ENCODE measurements at places on chromosomes 3 and 15.

- DNase-seq: no peak
Measured at GRCh38 chr15:41932511-41933289, 38.8 kb upstream of the SPTBN5 start.

DNA sequence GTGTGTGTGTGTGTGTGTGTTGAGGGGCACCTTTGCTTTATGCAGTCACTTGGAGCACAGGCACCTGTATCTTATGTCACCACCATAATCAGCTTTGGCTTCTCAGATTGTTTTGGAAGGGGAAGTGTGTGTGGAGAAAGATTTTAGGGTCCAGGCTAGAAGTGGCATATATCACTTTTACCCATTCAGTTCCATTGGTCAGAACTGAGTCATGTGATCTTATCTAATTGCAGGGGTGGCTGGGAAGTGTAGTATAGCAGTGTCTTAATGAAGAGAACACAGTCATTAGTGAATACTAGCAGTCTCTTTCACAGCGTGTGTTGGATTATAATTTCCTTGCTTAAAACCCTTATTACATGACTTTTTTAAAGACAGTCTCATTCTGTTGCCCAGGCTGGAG, 20.6 kb downstream of the NCK1 start:
- DNase-seq: no peak

- no peak for DNase-seq
Measured at GRCh38 chr3:108098003-108098370, 7.2 kb upstream of the CD47 start.

DNA sequence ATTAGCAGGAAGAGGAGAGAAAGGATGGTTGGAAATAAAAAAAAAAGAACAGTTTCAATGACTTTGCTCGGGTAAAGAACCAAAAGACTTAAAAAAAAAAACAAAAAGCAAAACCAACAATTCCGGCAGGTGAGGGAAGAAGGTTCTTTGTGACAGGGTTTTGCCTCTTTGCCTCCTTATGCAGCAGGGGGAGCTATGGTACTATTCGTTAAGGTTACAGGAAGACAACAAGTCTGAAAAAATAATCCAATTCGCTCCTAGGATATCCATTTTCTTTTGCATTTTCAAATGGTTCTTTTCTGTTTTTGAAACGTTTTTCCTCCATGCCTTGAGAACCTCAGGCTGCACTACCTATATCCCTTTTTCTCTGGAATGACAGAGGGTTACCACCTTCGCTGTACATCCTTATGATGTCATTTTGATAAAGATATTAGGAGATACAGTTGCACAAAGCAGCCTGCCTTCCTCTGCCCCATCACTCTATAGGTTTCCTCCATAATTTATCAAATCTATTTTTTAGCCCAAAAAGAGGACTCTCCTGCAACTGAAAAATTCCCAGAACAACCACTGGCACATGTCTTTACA, 55.0 kb downstream of the CFAP20DC start:
- DNase-seq: no peak

DNA sequence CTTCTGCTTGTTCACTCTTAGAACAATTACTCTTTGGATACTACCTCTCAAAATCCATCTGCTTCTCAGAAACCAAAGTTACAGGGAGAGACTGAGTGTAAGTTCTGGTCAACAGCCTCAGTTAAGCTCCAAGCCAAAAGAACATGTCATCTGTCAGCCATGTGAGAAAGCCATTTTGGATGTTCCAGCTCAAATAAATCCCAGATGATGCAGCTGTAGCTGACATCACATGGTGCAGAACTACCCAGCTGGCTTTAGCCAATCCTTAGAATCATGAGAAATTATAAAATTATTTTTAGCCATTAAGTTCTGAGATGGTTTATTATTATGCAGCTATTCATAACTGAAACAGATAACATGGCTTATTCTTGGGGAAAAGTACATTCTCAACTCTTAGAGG, 696.0 kb downstream of the ZNF385D start:
- DNase-seq: no peak

DNA sequence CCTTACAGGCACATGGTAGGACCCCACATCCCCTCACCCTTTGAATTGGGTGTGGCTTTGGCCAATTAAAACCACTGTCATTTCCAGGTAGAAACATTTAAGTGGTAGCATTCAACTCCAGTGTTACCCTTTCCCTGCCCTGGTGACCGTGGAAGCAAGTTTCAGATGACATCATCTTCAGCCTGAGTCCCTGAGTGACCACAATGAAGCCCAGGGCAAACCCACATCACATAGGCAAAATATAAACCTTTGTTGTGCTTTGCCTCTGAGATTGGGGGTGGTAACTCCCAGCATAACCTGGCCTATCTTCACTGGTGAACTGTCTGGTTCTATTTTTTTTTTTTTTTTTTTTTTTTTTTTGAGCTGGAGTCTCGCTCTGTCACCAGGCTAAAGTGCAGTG, 404.0 kb upstream of the WNT5A start:
- DNase-seq: no peak

DNA sequence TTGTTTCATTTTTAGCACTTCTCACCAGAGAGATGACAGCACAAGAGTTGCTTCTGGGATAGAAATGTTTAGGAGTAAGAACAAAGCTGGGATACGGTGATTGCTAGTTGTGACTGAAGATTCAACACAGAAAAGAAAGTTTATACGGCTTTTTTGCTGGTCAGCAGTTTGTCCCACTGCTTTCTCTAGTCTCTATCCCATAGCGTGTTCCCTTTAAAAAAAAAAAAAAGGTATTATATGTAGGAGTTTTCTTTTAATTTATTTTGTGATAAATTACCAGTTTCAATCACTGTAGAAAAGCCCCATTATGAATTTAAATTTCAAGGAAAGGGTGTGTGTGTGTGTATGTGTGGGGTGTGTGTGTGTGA, 48.0 kb downstream of the PGPEP1L start:
- no peak for DNase-seq

- no peak for DNase-seq
Measured at GRCh38 chr3:128484404-128485281, 8.4 kb downstream of the GATA2 start.

GRCh38 chr3:12946251-12946648, 104.9 kb upstream of the RPL32 start:
- no peak for DNase-seq

GRCh38 chr3:138781012-138781470, 53.7 kb downstream of the PIK3CB start:
- no peak for DNase-seq

DNA sequence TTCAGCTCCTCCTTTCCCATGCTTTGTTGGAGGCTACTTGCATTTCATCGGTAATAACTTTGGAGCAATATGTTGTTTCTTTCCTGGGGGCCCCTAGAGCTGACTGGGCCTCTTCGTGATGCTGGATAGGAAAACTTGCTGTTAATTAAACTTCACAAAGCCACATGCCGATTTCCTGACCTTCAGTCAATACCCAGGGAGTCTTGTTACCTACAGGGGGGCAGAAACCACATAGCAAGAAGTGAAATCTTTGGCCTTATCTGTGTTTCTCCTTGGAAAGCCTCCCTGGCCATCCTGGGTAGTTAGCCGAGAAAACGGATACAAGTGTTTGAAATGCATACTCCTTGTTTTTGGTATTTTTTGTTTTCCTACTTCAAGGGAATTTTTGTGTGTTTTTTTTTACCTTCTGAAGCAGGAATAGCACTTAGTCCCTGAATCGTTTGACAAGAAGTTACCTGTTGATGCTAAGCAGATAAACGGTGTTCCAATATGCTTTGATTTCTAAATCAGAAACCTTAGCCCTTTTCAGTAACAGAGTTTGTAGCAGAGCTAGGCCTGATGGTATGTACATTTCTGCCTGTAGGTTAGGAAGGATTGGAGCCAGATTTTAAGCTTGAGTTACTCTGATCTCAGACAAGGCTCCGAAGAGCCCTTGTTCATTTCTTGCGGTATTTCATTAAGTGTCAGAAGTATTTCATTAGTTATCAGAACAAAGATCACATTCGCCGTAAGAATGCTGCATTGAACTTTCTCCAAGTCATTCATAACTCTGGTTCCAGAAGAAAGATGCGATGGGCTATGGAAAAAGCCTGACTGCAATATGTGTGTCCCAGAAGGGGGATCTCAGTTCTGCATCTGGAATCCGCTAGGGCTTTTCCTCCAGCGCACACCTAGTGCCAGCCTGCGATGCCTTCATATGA, 111.5 kb downstream of the THSD4 start:
- DNase-seq: no peak

DNA sequence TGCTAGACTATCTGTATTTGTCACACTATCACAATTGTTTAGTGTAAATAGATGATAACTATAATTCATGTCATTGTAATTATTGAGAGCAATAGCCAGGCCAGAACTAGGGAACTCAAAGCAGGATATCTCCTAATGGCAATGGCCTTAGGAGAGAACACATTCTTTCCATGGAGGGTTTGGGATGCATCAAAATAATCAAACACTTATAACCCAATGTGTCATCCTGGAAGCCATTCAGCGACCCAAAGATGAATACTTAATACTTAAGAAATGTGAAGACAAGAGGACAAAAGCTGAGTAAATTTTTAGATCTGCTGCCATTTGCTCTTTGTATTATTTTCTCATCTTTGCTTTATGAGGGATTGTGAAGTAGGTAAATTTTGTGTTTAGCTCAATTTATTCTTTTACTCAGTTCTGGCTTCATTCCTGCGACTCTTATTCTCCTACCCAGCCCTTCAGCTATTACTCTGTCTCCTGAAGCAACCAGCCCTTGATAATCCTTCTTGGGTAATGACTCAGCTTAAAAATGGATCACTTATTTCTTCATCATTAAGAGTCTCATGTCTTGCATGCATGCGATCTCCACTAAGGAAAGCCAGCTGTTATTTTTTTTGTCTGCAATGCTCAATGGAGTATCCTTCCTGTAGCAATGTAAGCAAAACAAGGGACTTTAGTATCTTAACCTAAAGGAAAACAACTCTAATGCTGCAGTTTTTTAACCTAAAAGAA, 2.0 kb downstream of the OR4F15 start:
- DNase-seq: no peak

GRCh38 chr3:63877737-63878393, 14.2 kb downstream of the ATXN7 start:
- DNase-seq: no peak

DNA sequence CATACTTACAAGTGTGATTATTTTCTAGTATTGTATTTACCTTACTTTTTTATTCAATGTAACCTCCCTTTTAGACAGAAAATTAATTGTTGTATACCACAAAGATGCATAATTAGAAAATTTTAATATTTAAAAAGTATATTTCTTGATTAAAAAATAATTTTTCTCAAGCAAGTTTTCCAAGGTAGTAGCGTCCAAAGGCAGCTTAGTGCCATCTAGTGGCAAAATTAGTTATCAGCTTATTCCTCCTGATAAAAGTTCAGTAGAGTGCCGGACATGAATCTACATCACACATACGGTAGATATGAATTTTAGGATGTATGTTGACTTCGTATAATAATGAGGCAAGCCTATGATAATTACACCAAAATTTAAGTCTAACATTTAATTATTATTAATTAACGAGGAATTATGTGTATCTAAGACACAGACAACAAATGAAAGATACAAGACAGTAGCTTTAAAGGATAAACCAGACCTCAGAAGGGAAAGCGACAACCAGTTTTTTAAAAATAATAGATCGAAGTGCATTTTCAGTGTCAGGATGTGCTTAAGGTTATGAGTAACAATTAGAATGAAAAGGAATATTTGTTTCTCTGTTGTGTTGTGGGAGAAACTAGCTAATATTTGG, 405.9 kb downstream of the ROBO1 start:
- DNase-seq: no peak

DNA sequence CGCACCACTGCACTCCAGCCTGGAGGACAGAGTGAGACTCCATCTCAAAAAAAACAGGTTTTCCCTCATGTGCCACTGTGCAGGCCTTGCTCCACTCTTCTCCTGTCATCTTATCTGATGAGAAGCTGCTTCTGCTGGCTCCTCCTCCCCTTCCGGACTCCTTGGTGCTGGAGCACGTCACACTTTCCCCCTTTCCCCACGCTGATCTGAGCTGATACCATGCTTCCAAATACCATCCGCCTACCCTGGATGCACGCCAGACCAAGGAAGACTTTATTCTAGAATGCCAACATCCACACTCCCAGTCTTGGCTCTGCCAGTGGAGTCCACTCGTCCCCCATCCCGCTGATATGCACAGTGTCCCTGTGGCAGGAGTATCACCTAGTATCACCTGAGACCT, 31.3 kb downstream of the HOMER2 start:
- DNase-seq: no peak

- no peak for DNase-seq
Measured at GRCh38 chr3:43879166-43879565, 188.4 kb downstream of the ABHD5 start.

DNA sequence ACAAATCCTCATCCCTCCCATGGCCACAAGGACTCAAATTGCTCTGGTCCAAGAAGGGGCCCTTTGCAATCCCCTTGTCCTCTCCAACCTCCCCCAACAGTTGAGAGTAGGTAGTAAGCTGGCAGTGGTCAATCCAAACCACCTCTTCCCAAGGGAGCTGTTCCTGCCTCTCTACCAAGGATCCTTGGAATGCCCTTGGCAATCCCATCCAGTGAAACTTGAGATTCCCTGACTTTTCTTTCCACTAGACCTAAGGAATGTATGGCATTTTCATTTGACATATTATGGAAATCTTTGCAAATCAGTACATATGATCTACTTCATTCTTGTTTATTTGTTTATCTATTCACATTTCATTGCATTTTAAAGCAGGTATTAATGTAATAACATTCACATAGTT, 4.8 kb upstream of the RBP2 start:
- DNase-seq: no peak

DNA sequence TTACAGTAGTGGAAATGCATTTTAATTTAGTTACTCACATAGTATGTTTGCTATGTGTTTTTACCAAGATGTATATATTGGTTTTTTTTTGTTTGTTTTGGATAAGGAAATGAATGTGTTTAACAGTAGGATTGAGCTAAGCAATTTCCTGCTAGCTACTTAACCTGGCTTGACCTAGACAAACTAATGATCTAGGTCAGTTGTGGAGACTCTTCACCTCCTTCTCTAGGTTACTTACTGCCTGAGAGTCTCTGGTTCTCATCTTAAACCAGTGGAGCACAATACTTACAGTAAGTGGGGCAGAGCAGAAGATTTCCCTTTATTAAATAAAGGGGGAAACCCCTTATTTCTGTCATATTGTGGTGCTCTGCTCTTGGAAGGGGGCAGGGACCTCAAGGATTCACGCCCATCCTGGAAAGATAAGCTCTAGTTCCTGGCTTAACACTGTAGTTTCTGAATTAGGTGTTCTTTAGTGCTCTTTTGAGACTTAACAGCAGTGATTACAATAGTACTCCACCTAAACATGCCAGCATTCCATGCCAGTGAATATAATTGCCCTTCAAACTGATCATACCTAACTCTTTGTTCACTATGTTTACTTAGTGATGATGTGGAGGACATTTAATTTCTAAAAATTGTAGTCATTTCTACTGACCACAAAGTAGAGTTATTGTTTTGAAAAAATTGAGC, 79.9 kb downstream of the UBP1 start:
- no peak for DNase-seq

DNA sequence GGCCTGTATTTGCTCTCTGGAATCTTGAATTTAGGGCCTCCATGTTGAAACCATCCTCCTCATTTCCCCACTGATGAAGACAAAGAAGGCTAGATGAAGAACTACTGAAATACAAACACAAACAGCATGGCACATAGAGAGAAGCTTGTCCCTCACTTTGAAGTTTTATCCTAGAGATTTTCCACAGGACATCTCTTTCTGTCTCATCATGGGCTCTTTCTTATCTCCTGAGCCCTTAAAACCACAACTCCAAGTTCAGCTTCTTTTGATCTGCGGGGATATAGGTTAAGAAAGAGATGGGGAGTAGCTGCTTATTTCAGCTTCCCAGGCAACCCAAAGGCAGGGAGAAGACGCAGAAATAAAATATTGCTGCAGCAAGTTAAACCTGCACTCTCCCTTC, 213.1 kb upstream of the LRIG1 start:
- DNase-seq: no peak

Data from caudate nucleus (tissue), 63 donors.